ENCODE measurements at places on chromosomes 13 and 19.

- DNase-seq, result no peak
Observed at GRCh38 chr19:3175781-3176714, 2.5 kb upstream of the S1PR4 start.

GRCh38 chr19:38395381-38396114 is 7.1 kb downstream of the SPRED3 start:
- DNase-seq, result no peak

DNA sequence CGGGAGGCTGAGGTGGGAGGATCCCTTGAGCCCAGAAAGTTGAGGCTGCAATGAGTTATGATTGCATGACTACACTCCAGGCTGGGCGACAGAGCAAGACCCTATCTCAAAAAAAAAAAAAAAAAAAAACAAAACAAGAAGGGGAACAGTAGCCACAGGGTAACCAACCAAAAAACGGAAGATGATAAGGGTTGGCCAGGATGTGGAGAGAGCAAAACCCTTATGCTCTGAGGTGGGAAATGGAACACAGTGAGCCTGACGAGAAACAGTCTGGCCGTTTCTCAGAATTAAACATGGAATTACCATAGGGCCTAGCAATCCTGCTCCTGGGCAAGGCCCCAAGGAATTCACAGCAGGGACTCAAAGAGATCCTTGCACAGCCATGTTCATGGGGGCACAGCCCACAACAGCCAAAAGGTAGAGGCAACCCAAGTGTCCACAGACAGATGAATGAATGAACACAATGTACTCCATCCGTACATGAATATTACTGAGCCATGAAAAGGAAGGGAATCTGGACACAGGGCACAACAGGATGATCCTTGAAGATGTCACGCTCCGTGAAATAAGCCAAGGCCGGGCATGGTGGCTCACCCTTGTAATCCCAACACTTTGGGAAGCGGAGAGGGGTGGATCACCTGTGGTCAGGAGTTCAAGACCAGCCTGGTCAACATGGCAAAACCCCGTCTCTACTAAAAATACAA is 11.3 kb downstream of the NMRK2 start:
- DNase-seq, result no peak

DNA sequence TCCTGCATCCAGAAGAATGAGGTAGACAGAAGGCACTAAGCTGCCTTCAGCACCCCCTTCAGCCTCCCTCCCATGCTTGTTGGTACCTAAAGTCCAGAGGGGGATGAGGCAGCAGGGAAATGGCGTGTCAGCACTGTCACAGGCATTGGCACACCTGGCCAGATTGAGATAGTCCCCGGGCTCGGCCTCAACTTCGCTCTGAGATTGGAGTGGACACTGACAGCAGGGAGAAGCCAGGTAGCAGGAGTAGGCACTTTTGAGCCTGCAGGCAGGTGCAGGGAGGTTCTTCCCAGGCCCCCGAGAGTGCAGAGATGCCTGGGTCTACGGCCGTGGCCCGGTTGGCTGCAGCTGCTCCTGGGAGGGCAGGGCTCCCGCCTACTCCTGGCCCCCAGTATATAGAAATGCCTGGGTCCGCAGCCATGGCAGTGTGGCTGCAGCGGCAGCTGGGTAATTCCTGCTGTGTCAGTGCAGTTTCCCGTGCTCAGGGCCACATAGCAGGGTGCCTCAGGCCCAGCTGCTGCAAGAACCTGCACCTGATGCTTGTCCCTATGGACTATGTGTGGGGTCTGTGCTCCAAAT is 160.3 kb downstream of the SLITRK6 start:
- DNase-seq, result no peak

DNA sequence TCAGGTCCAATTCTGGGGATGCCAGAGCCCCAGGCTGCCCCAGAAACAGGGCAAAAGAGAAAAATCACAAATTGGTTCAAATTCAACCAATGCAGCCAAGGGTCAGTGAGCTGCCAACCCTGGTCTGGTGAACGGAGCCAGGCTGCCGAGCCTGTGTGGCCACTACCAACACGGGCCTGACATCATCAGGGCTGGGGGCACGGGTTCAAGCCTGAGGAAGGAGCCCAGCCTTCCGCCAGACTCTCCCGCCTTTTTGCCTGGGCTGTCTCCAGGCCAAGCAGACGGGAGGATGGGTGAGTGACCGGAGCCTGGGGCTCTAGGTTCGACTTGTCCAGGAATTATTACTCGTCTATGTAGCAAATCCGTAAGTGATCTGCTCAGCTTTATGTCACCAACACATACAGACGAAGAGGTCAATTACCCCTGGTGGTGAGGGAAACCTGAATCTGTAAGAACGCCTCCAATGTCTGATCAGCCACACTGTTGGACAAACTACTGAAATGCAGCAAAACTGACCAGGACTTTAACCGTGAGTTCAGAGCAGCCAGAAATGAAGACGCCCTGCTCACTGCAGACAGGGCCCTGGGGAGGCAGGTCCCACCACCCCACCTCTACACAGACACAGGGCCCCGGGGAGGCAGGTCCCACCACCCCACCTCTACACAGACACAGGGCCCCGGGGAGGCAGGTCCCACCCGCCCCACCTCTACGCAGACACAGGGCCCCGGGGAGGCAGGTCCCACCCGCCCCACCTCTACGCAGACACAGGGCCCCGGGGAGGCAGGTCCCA is 31.8 kb downstream of the RAB20 start:
- no peak for DNase-seq

Measured in left forelimb (tissue), 1 donor.